ENCODE measurements at places on chromosomes 7 and 10.

GRCh38 chr7:137084607-137085380 is 216.3 kb downstream of the CHRM2 start:
- no peak for DNase-seq

DNA sequence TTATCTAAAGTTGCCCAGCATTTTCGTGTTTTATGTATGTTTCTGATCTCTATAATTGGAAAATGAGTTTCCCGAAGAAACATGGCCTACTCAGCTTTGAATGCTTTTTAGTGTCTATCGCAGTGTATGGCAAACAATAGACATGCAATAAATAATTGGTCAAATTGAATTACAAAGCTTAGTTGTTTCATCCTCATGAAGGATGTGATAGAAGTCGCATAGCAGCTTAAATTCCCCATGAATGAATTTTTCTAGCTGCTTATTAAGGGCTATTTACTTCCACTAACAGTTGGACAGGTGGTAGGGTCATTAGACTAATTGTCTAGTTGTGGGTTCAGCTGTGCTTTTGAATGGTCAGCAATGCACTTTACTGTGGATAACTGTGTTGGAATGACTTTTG is 467.3 kb upstream of the MBL2 start:
- DNase-seq = no peak

DNA sequence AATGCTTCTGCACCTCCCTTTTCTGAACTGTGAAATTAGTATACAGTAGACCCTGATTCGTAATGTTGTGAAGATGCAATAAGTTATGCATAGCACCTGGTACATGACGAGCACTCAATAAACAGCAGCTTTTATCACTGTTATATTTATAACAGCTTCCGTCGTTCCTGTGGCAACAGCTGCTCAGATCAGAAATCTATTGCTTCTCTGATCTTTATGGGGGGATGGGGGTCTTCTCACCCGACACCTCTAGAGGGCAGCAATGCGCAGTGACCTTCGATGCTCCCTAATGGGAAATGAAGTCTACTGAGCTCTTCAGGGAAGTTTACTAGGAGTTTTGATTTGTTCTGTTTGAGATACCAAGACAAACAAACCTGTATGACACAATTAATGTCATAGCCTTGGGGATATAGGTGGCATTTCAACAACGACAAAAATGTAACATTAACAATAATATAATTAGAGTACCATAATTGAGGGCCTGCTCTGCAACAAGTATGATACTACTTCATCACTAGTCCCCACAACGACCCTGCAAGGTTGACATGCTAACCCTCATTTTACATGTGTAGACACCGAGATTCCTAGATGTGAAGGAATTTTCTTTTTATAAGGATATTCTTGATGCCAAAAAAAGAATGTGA is 289.6 kb downstream of the SFMBT2 start:
- peak; percentile 90 for DNase-seq

GRCh38 chr10:79293841-79294581 is 53.3 kb upstream of the PPIF start:
- DNase-seq = no peak

GRCh38 chr7:134356421-134356936 is 39.7 kb upstream of the SLC35B4 start:
- DNase-seq = no peak

DNA sequence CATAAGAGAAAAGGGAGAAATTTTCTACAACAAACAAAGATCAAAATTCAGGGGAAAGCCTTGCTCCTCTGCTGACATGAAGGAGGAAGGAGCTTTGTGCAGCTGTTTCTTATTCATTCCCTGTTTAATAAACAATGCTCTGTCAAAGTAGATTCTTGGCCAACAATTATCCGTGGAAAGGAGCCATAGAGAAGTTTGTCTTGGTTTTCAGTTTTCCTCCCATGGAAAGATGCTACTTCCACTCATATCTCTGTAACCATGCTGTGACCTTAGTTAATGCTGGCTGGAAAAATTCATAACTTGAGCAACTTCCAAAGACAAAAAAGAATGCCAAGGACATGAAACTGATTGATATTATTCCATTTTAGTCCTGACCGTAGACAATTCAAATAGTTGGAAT is 8.1 kb downstream of the DDC start:
- no peak for DNase-seq

DNA sequence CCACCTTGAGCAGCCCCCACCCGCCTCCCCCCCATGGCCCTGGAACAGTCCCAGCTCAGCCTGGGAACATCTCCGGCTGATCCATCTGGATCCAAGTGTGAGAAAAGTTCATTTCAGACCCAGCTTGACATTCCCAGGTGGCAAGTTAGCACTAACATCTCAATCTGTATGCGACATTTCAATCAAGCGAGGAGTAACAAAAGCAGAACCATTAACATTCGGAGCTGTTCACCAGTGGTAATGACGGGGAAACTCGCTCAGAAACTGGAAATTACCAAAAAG is 65.4 kb downstream of the PAX2 start:
- DNase-seq = no peak

DNA sequence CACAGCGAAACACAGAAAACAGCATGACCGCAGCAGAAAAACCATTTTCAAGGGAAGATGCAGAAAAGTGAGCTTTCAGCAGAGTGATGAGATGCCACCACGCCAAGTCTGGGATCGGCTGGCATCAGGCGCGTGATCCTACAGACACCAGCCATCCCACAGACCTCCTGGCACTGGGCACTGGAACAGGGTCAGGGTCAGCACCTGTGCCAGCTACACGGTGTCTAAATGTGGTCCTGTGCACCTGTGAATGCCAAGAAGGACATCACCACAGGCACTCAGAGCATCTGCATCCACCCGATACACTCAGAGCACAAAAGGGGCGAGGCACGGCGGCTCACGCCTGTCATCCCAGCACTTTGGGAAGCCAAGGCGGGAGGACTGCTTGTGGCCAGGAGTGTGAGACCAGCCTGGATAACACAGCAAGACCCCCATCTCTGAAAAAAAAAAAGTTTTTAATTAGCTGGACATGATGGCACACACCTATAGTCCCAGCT is 31.5 kb downstream of the STK32C start:
- DNase-seq = no peak

DNA sequence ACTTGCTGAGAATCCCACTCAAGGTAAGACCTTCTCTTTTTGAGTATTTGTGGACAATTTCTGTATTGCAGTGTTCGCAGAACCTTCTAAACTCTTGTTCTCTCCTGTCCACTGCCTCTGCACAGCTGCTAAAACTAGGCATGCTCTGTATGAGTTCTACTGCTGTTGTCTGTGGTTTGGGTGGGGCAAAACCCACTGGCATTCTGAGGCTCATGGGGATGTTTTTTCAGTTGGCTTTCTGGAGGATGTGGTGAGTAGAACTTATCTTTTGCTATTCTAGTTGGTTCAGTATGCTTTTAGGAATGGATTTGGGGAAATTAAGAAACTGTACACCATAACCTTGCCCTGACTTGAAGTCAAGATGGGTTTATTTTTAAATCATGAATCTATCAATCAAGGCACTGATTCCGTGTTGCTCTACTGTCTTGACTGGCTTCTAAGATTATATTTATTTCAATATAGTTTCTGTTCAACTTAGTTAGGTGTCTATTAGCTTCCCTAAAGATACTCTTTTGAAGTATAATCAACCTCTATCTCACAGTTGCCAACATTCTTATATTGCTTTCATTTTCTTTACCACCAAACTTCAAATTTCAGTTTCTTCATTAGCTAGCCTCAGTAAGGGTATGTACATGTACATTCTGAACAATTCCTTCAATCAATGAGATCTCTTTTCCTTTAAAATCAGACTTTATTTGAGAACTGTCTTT is 25.0 kb upstream of the C1GALT1 start:
- no peak for DNase-seq

DNA sequence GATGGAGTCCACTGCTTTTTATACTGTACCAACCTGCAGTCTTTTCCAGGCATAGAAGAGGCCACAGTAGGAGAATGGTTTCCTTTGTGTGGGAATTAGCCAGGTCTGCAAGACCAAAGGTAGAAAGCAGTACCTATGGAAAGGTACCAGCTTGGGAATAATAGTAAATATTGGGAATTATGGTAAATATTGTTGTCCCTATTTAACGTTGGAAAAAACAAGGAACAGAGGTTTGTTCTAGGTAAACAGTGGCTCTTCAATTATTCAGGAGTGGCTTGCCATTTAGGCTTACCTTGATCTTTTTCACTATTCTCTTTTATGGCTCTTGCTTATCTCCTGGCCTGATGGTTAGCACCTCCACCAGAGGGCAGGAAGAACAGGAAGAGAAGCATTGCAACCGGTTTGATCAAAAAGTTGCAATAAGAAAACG is 43.9 kb upstream of the GSAP start:
- peak; percentile 47 for DNase-seq

GRCh38 chr7:29421010-29421956 is 142.4 kb upstream of the PRR15 start:
- DNase-seq = no peak

- no peak for DNase-seq
Observed at GRCh38 chr7:91463330-91463729, 199.1 kb downstream of the FZD1 start.

DNA sequence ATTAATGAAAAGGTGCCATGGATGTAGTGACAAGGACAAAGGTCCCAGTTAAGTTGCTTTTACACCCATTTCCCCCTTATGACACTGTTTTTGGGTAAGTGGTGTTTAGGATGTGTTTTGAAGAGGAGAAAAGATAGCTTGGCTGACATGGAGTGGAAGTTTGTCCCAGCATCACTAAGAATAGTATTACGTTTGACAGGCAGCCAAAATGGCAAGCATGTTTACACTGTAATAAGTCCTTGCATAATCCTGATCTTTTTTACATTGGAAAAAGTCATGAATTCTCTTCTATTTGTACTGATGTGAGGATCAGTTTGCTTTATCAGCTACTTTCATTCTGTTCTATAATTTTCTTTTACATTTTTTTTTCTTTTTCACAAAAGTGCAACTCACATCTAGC is 137.8 kb downstream of the CHRM2 start:
- DNase-seq = no peak

- no peak for DNase-seq
Observed at GRCh38 chr10:45452743-45453452, 78.9 kb downstream of the ALOX5 start.

DNA sequence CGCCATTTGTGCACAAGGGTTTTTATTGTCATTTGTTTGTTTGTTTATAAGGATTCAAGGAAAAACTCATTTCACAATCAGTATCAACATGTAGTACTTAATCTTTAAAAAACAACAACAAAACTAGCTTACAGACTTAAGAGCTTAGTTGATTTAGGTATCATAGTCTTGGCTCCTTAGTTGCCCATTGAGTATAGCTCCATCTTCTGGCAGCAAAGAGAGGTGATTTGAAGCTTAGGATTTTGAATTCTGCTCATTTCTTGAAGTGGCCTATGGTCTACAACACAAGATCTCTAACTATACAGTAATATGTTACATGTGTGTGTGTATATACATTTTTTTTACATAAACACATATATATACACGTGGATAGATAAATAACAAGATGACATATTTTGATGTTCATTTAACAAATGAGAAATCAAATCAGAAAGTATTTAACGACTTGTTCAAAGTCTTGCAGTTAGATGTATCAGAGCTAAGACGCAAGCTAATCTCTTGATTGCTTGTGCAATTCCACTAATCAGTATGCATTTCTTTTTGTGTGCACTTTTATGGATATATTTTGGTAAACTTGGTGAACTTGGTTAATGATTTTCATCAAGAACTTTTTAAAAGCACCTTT is 307.3 kb downstream of the CAMK1D start:
- peak; percentile 73 for DNase-seq

DNA sequence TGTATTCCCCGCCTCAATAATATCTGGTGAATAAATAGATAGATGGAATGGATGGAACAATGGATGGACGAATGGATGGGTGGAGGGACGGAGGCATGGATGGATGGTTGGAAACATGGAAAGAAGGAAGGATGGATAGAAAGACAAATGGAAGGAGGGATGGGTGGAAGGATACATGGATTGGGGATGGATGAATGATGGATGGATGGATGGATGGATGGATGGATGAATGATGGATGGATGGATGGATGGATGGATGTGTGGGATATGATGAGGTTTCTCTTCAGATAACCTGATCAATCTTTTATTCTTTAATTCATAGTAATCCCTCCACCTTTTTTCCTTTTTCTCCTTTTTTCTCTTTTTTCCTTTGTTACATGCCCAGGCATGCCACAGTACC is 3.0 kb upstream of the AKR1B15 start:
- no peak for DNase-seq

- no peak for DNase-seq
Observed at GRCh38 chr10:13915710-13916109, 328.9 kb downstream of the PRPF18 start.

DNA sequence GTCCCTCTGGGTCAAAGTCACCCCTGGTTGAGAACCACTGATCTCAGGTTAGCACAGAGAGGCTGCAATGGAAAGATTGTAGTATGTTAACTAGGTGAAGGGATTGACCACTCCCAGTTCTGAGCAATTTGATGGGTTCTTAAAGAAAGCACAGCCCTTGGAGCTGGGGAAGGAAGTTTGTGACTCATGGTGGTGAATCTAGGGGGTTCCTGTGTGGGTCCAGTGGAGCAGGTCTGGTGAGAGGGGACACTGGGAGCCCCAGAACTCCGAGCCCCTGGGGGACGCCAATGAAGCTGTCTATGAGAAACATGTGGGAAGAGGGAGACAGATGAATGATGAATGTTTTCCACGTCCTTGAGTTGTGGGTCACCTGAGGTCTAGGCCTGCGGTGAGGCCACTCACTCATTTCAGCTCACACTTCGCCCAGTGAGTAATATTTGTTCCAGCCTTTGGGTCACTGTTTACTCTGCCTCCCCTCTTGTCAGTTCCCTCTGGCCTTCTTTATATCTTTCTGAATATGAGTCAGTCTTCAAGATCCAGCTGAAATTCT is 341.9 kb downstream of the LRMDA start:
- DNase-seq = no peak

DNA sequence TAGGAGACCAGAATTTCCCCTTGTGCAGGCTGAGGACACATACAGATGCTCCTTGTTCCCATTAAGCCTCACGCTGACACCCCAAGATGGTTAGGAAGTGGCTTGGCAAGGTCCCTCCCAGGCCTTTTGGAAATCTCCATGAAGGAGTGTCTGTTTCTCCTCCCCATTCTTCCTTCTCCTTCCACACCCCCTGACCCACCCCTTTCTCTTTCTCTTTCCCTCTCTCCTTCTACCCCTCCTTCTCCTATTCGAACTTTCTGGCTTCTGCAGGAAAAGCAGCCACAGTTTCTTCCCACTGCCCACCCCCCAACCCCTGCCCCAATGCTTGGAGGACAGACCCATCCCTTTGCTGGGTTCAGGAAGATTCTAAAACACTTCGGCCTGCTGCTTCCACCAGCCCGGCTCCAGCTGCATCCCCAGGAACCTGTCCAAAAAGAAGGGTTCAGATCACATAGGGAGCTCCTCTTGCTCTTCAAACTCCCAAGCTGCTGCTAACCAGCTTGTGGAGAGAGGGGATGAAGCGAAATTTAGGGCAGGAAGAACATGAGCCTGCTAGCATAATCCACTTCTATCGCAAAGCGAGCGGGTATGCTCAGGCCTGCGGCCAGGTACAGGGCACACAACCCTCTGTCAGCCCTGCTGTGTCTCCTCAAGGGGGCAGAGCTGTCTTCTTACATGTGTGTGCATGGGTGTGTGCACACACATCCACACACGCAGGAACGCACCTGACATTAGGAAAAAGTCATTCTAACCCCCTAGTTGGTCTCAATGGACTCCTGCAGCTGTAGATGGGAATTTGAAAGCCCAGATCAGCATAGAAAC is 80.4 kb downstream of the PPP1R3C start:
- peak; percentile 50 for DNase-seq
